ENCODE measurements at places on chromosomes 3 and 15.

GRCh38 chr3:45644791-45645201 lies 44.4 kb upstream of the SACM1L start:
- DNase-seq, result no peak

- DNase-seq, result no peak
Measured at GRCh38 chr3:29759411-29760225, 478.7 kb downstream of the RBMS3 start.

- no peak for DNase-seq
Measured at GRCh38 chr3:58198804-58199203, 12.0 kb downstream of the DNASE1L3 start.

- DNase-seq, result no peak
Measured at GRCh38 chr3:129615751-129616281, 9.3 kb upstream of the PLXND1 start.

DNA sequence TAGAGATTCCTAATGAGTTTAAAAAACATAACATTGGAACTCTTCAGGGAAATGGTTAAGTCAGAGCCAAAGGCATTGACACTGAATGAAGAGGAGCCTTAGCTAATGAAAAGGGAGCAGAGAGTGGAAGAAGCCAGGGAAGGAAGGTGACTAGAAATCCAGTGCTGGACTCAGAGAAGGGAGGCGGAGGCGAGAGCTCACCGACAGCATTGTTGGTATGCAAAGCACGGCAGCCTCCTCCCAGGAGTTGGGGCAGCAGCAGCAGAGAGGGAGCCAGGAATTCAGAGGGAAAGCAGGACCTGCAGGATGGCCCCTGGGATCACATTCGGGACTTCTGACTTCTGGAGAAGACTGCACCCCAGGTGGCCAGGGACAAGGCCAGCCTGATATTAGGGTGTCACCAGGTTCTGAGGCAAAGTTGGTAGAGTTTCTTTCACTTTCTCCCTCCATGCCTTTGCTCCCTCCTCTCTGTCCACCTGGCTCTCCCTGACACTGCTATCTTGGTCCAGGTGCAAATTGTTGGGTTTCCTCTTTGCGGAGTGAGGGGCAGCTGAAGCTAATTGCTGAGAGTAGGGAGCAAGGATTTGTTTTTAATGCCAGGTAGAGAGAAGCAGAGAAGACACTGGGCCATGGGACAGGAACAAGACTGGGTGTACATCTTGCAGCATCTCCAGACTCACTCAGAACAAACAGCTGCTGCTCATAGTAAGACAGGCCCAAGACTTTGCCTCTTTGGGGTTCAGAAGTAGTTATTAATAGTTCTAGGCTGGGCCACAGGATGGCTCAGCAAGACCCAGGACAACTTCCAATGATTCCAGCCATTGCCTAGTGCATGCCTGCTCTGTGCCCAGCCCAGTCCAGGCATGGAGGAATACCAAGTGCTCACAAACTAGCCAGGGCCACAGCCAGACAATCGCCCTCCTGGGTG lies 157.9 kb downstream of the TLE3 start:
- no peak for DNase-seq
